Stimulated activated CD8-positive, alpha-beta memory T cell treated with anti-CD3 and anti-CD28 coated beads, Interleukin-4, amount 100 ng/mL, for 48 hours (primary cell): ENCODE measurements at places on chromosomes 12 and 14.

DNA sequence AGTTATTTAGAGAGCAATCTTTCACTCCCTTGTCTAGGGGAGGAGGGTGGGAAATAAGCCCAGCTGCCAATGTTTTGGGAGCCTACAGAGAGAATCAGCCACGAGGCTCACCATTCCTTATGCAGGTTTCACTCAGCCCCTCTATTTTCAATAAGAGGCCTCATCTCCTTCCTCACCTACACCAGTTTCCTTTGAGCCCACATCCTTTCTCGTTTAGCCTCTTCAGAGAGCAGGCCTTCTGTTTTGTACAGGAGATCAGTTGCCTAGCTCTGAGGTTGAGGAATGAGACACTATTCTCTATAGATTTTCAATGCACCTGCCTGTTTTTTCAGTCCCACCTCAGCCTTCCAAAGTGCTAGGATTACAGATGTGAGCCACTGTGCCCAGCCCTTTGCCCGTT is 17.9 kb downstream of the SNAPC1 start:
- DNase-seq = no peak

DNA sequence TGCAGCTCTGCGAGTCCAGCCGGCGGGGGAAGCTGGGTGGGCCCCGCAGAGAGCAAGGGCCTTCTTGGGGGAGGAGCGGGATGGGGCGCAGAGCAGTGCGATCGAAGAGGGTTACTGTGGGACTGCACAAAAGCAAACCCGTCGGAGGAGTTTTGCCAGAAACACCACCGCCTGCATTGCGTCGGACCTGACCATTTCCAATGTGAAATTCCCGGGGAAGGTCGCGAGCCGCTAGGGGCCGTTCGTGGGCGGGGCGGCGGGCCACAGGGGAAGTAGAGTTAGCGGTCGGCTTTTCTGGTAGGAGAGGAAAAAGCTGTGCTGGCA is 333 bp upstream of the KCNA1 start:
- DNase-seq = peak; percentile 25

GRCh38 chr12:132275631-132276030 is 53.8 kb downstream of the GALNT9 start:
- DNase-seq = no peak

DNA sequence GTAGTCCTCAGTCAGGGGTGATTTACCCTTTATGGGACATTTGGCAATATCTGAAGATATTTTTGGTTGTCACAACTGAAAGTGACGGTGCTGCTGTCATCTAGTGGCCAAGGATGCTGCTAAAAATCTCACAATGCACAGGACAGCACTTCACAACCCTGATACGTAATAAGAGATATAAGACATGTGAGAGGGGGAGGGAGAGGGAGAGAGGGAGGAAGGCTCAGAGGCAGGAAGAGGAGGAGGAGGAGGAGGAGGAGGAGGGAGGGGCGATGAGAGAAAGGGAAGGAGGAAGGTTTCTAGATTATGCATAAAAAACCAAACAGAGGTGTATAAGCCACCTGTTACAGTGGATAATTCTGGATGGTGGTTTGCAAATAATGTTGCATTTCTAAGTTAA is 14.3 kb downstream of the MYL2 start:
- no peak for DNase-seq

DNA sequence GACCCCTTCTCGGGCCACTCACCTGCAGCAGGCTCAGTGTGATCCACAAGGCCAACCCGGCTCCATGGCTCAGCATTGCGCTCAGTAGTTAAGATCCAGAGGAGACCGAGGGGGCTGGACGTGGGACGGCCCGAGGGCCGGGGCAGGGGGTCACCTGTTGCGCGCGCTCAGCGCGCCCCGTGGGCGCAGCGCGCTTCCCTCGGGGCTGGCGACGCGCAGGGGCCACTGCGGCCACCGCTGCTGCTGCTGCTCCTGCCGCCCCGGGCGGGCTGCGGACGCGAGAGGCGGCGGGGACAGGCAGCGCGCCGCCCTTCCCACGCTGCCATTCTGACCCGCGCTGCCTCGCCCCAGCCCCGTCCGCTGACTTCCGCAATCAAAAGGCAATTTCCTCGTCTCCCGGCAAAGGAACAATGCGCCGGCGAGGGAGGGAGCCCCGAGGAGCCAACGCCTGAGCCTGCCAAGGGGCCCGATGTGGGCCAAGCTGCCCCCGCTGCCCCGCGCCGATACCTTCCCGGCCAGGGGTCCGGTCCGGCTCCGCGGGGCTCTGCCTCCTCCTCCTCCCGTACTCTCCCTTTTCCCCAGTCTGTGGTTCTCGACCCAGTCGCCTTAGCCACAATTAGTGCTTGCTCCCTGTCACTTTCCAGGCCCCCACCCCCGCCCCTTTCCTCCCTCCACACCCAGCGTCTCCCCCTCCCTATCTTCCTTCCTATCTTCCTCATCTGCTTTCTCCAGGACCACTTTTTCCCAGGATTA is 27.3 kb downstream of the PTPRB start:
- DNase-seq = no peak

DNA sequence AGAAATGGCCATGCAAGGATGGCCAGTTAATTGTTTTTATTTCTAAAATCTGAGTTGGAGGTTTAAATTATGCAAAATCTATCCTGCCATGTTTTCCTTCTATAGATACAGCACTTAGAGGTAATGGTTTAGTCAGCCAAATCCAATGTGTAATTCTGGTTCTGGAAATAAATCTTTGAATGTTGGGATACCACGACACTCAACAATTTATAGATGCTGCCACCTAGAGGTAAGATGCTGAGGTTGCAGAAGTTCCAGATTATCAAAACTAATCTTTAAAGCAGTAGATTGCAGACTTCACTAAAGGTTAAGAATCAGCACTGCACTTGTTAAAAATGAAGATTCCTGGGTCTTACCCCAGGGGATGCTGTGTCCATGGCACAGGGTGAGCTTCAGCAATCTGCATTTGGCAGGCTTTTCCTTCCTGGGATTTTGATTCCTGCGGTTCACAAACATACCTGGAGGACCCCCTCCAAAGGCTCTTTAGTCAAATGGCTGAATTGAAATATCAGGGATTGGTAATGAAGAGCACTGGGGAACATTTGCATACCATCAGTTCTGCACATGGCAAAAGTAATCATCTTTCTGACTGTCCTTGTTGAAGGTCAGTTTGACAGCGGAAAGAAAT is 53.4 kb upstream of the ANO4 start:
- no peak for DNase-seq

- DNase-seq = no peak
Observed at GRCh38 chr14:29926701-29927375, 809 bp downstream of the PRKD1 start.
